Panc1 (cell line): ENCODE measurements at places on chromosomes 3 and 15. TPM values are rescaled to one million over a fixed set of nuclear protein-coding genes. Genes with fewer than 3 reads are reported as not detected.

DNA sequence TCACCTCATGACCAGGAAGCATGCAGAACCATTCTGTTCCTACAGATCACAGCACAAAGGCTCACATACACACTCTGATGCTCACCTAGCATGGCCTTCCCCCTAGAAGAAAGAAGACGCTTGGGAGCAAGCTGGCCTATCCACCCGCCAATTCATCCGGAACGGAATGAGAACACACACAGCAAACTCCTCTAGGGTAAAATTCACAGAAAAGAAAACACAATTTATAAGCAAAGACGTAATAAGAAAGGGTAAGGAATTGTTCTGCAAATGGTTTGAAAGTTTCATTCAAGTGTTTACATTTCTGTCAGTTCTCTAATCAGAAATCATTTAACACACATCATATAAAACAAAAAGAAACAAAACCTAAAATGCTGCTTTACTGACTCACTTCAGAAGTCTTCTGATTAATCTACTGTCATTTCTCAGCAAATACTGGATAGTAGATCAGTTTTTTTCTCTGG is 218.1 kb downstream of the OSBPL10 start:
- no peaks in the 10 kb centered on the region for H3K36me3 ChIP-seq
- H3K4me3 ChIP-seq = no peak overlapping the region
- H3K4me1 ChIP-seq = no peaks in the 10 kb centered on the region
- H3K27me3 ChIP-seq = no peaks in the 10 kb centered on the region
- H3K27ac ChIP-seq = no peak overlapping the region
- no peak for DNase-seq

DNA sequence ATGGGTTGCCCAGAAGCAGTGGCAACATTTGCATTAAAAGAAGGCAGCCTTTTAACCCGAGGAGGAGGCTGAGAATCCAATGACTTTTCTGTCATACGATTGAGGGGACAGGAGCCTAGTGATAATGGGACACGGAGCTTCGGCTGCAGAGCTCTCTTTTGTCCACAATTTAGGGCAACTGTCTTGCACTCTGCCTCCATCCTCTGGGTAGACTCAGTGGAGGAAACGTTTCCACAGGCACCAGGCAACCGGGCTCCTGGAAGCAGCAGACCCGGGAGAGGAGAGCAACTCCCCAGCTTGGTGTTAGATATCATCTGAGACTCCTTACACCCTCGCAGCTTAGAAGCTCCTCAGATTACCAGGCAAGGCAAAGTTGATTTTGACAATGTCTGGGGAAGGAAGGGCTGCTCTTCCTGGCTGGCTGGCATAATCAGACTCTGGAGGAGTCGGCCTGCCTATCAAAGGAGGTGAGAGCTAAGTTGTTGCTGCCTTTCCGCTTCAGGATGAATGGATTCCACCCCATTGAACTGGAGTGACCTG is 43.5 kb upstream of the RNU6-1 start:
- H3K27me3 ChIP-seq = no peaks in the 10 kb centered on the region
- no peaks in the 10 kb centered on the region for H3K36me3 ChIP-seq
- no peak for DNase-seq
- H3K4me1 ChIP-seq = peaks cover 53% of the 10 kb centered on the region
- H3K27ac ChIP-seq = peak overlapping the region; percentile 92
- no peak overlapping the region for H3K4me3 ChIP-seq

GRCh38 chr3:187305881-187306280 is 14.3 kb upstream of the MASP1 start:
- H3K4me3 ChIP-seq = no peak overlapping the region
- no peak overlapping the region for H3K27ac ChIP-seq

- H3K4me3 ChIP-seq = no peak overlapping the region
- no peak for DNase-seq
- no peaks in the 10 kb centered on the region for H3K4me1 ChIP-seq
- no peak overlapping the region for H3K27ac ChIP-seq
These were observed 19.7 kb downstream of the STARD5 start for GRCh38 chr15:81304226-81304625.

GRCh38 chr3:161940621-161940965 is 444.0 kb downstream of the OTOL1 start:
- no peak overlapping the region for H3K4me3 ChIP-seq
- no peak overlapping the region for H3K27ac ChIP-seq
- DNase-seq = no peak
- no peaks in the 10 kb centered on the region for H3K27me3 ChIP-seq
- H3K36me3 ChIP-seq = no peaks in the 10 kb centered on the region

GRCh38 chr15:76492538-76492937 is 156.0 kb downstream of the ISL2 start:
- no peaks in the 10 kb centered on the region for H3K36me3 ChIP-seq
- H3K27me3 ChIP-seq = no peaks in the 10 kb centered on the region
- H3K4me1 ChIP-seq = no peaks in the 10 kb centered on the region
- H3K4me3 ChIP-seq = no peak overlapping the region
- DNase-seq = no peak
- no peak overlapping the region for H3K27ac ChIP-seq

DNA sequence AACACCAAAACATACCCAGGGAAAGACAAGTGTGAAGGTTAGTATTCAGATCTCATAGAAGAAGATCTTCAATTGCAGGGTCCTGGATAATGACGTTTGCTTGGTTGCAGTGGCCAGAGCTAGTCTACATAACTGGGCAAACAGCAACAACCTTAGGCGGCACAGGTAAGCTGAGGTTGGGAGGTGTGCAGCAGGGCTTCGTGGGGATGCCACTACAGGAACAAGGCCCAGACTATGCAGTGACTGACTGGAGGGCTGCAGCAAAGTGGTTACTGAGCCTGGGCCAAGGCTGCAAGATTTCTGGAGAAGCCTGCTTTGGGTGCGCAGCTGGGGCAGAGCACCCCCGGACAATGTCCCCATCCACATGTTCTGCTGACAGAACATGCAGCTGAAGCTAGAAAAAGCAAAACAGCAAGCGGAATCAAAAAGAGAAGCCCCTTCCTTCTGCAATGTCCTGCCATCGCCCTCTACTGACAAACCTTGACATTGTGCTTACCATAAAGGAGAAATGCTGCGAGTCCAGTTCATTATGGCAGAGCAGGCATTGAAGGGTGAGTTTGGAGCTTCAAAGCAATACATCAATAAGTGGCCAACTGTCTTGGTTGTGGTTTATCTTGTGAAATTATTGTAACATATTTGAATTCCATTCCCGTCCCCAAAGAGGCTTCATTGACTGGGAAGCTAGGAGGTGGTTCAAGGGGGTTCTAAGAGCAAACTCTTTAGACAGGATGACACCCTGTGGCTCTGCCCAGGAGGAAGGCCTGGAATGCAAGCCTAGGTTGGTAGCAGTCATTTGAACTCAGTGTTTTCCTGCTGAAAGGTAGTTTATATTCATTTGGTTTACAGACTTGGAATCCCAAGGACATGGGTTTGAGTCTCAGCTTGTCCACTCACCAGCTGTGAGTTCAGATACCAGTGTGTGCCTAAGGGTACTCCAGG is 217.0 kb downstream of the PDCD6IP start:
- H3K27ac ChIP-seq = peak overlapping the region; percentile 3; the same call in 1 of the 2 replicates
- no peak overlapping the region for H3K4me3 ChIP-seq
- H3K27me3 ChIP-seq = no peaks in the 10 kb centered on the region

ANKUB1 gene
- total RNA-seq = not detected

DNA sequence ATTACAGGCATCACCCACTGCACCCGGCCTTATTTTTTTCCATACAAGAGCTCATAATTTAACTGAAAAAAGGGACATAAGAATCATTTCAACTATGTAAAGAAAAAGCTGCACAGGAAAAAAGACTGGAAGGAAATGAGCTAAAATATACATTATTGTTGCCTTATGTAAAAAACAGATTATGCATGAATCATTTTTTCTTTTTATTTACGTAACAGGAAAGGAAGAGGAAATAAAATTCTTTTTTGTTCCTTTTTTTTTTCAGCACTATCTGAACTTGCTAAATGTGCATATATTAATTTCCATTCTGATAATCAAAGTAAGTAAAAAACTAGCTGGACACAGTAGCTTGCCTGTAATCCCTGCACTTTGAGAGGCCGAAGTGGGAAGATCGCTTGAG is 12.1 kb downstream of the KIF9 start:
- no peaks in the 10 kb centered on the region for H3K27me3 ChIP-seq
- H3K4me1 ChIP-seq = no peaks in the 10 kb centered on the region
- H3K27ac ChIP-seq = no peak overlapping the region
- no peaks in the 10 kb centered on the region for H3K36me3 ChIP-seq
- no peak for DNase-seq
- H3K4me3 ChIP-seq = no peak overlapping the region

DNA sequence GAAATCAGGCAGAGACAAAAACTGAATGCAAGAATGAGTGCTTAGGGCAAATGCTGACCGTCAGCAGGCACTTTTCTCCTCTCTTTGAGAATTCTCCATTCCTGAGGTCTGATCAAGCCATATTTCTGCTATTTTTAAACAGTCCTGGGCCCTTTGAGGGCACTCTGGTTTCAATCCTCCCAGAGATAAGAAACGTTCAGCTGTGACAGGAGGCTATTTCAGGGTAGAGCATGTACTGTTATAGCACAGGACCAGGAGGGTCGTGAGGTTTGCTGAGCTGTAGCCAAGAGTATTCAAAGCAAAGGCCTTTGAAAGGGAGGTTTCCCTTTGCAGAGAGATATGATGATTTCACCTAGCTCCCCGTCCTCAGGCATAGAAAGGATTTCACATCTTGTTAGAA is 39.6 kb upstream of the PDZRN3 start:
- H3K27me3 ChIP-seq = no peaks in the 10 kb centered on the region
- no peak overlapping the region for H3K27ac ChIP-seq
- DNase-seq = no peak
- H3K36me3 ChIP-seq = no peaks in the 10 kb centered on the region

DNA sequence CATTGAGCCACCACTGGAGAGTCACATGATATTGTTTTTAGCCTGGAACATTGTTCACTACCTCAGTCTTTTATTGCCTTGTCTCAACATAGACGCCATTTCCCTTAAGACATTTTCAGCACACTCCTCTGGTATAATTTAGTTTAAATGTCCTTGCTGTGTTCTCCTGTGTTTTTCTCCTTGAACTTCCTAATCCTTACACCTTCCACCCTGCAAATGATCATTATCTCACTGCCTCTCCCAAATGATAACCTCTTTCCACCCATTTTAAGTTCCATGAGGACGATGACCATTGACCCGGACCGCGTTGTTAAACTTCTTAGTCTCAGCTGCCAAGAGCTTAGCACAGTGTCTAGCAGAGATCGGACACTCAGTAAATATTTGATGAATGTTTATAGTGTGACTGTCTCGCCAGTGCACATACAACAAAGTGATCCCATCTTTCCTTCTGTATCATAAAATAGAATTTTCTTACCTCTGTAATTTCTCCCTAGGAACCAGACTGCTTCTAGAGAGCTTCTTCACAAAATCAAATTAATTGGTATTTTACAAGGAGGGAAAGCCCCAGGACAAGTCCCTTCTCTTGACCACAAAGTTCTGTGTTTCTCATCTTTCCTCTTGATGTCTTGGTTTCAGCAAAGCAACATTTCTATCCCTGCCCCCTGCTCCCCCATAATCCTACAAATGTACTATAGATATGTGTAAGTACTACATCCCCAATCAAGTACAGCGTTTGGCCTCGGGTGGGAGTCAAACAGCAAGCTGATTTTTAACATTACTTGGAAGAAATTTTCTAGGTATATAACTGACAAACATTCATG is 429.6 kb downstream of the LPP start:
- H3K4me3 ChIP-seq = no peak overlapping the region
- DNase-seq = no peak
- no peaks in the 10 kb centered on the region for H3K27me3 ChIP-seq
- H3K4me1 ChIP-seq = peaks cover 5% of the 10 kb centered on the region; the same call in 1 of the 2 replicates
- H3K27ac ChIP-seq = no peak overlapping the region

GRCh38 chr15:37054336-37054735 is 46.0 kb downstream of the MEIS2 start:
- no peaks in the 10 kb centered on the region for H3K4me1 ChIP-seq
- no peak overlapping the region for H3K4me3 ChIP-seq
- H3K27me3 ChIP-seq = no peaks in the 10 kb centered on the region
- no peak overlapping the region for H3K27ac ChIP-seq
- no peak for DNase-seq

- H3K27me3 ChIP-seq = no peaks in the 10 kb centered on the region
- H3K4me3 ChIP-seq = no peak overlapping the region
- H3K36me3 ChIP-seq = no peaks in the 10 kb centered on the region
These were observed 175.6 kb upstream of the ANKRD28 start for GRCh38 chr3:15973414-15973813.

- H3K4me1 ChIP-seq = peaks cover 49% of the 10 kb centered on the region
- H3K27me3 ChIP-seq = no peaks in the 10 kb centered on the region
- H3K27ac ChIP-seq = peak overlapping the region; percentile 97
- H3K36me3 ChIP-seq = peaks cover 12% of the 10 kb centered on the region
- peak overlapping the region; percentile 90 for H3K4me3 ChIP-seq
- DNase-seq = no peak
These were observed 2.8 kb downstream of the FNDC3B start for GRCh38 chr3:172042136-172042662.

- H3K27me3 ChIP-seq = 0 out of 2 replicates have a peak, but pooled peaks cover under 1% of the 10 kb centered on the region
- no peak for DNase-seq
- H3K4me3 ChIP-seq = no peak overlapping the region
These were observed 84.6 kb downstream of the MESD start for GRCh38 chr15:80904998-80905397.

LIPH gene
- 19.9 TPM for total RNA-seq

A4GNT gene
- total RNA-seq = not detected

EIF4E3 gene
- 0.39 TPM for total RNA-seq

ASB7 gene
- 18.1 TPM for total RNA-seq

DNA sequence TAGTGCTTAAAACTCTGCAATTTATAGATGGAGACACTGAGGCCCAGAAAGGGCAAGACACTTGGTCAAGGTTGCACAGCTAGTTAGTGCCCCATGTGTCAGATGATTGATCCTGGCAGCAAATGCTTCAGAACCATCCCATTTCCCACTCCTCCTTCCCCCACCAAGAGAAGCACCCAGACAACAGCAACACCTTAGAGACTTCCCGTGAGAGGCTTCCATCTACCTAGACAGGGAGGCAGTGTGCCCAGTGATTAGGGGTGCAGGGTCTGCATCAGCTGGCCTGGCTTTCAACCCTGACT is 77.6 kb downstream of the CORO2B start:
- no peak overlapping the region for H3K27ac ChIP-seq
- DNase-seq = no peak
- H3K4me3 ChIP-seq = no peak overlapping the region
- no peaks in the 10 kb centered on the region for H3K36me3 ChIP-seq

RAD18 gene
- total RNA-seq = 13.8 TPM

GRCh38 chr15:101003706-101004105 is 84.5 kb downstream of the LRRK1 start:
- H3K36me3 ChIP-seq = no peaks in the 10 kb centered on the region
- H3K27me3 ChIP-seq = no peaks in the 10 kb centered on the region
- no peak for DNase-seq
- H3K27ac ChIP-seq = peak overlapping the region; percentile 96

- H3K27ac ChIP-seq = no peak overlapping the region
- no peak overlapping the region for H3K4me3 ChIP-seq
- H3K36me3 ChIP-seq = no peaks in the 10 kb centered on the region
These were observed 319.3 kb upstream of the AZI2 start for GRCh38 chr3:28667646-28668621.

C3orf49 gene
- total RNA-seq = not detected

- no peaks in the 10 kb centered on the region for H3K4me1 ChIP-seq
- no peak for DNase-seq
- H3K27ac ChIP-seq = no peak overlapping the region
- H3K27me3 ChIP-seq = no peaks in the 10 kb centered on the region; the same call in 1 of the 2 replicates
- H3K36me3 ChIP-seq = no peaks in the 10 kb centered on the region
These were observed 171.8 kb upstream of the WNT5A start for GRCh38 chr3:55658690-55659562.
